ENCODE measurements at places on chromosomes 5 and 9.
A peak's percentile ranks its signal among the peaks of the same experiment; 100 is the strongest.

DNA sequence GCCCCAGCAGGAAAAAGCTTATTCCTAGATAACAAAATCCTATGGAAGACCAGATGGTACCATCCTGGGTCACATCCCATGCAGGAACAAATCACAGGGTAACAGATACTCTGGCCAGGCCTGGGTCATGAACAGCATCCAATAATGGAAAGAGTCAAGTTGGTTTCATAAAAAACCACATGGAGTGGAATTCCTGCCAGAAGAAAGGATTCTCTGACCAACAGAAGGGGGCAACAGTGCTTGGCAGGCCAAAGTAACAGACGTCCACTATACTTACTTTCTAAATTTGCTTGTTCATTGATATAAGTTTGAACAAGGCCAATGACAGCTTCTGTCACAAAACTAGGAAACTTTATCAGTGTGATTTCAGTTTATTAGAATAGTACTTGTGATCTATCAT lies 273.5 kb downstream of the ARRDC3 start:
- DNase-seq: no peak

- DNase-seq: no peak
These were observed 43.5 kb downstream of the CNTRL start for GRCh38 chr9:121118266-121118665.

GRCh38 chr9:116193636-116194035 lies 40.0 kb downstream of the PAPPA start:
- no peak for DNase-seq

DNA sequence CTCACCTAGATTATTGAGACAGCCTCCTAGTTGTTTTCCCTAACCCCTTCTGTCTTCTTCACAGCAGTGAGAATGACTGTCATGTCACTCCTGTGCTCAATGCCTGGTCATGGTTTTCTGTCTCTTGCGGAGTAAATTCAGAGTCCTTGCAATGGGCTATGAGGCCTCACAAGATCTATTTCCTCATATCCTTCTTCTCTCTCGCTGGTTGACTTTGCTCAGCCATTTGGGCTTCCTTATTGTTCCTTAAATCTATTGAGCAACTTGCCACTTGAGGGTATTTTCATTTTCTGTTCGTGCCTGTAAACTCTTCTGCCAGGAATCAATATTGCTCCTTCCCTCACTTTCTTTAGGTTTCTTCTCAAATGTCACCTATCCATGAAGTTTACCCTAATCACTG lies 9.0 kb downstream of the PPP3R2 start:
- no peak for DNase-seq

GRCh38 chr5:147734894-147735293 lies 47.6 kb downstream of the JAKMIP2 start:
- no peak for DNase-seq

GRCh38 chr9:7368410-7369292 lies 430.9 kb downstream of the DMAC1 start:
- DNase-seq: no peak

- DNase-seq: no peak
These were observed 8.5 kb upstream of the DNAJC25 start for GRCh38 chr9:111622626-111623025.

- DNase-seq: no peak
These were observed 303.1 kb downstream of the ENC1 start for GRCh38 chr5:74337254-74337983.

GRCh38 chr5:139847790-139848507 lies 52.3 kb downstream of the PSD2 start:
- peak; percentile 67 for DNase-seq

DNA sequence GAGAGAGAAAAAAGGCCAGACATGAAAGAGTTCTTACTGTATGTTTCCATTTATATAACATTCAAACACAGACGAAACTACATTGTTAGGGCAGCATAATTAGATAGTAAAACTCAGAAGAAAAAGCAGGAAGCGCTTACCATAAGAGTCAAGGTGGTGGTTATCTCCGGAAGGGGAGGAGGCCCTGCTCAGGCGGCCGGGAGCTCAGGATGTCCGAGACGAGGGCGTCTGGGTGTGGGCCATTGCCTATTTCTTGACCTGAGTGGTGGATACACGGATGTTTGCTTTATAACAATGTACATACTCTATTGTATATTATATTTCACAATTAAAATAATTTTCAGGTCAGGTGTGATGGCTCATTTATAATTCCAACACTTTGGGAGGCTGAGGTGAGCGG lies 80.9 kb upstream of the COL5A1 start:
- DNase-seq: no peak

- peak; percentile 37 for DNase-seq
These were observed 34.3 kb upstream of the RPS23 start for GRCh38 chr5:82312373-82312856.

GRCh38 chr5:154702477-154702876 lies 52.7 kb upstream of the LARP1 start:
- DNase-seq: no peak

GRCh38 chr5:60668686-60669304 lies 31.2 kb downstream of the DEPDC1B start:
- no peak for DNase-seq

GRCh38 chr9:93525476-93525875 lies 50.9 kb upstream of the PHF2 start:
- no peak for DNase-seq

DNA sequence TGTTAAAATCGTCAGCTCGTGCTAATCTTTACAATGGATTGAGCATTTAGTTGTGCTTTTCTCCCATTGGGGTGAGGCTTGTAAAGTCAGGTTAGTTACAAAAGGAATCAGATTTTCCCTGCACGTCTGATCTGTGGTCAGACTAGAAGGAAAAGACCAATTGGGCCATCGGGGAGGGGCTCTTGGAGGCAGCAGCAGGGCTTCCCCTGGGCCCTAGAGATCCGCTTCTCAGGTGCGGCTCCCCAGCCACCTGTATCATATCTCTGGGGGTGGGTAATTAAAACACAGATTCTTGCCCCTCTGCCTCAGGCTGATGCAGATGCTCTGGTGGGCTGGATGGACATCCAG lies 200.3 kb downstream of the HSPA4 start:
- DNase-seq: no peak

GRCh38 chr5:138819081-138819480 lies 56.1 kb downstream of the LRRTM2 start:
- no peak for DNase-seq

- DNase-seq: no peak
These were observed 120.5 kb downstream of the FEM1C start for GRCh38 chr5:115424030-115424429.

DNA sequence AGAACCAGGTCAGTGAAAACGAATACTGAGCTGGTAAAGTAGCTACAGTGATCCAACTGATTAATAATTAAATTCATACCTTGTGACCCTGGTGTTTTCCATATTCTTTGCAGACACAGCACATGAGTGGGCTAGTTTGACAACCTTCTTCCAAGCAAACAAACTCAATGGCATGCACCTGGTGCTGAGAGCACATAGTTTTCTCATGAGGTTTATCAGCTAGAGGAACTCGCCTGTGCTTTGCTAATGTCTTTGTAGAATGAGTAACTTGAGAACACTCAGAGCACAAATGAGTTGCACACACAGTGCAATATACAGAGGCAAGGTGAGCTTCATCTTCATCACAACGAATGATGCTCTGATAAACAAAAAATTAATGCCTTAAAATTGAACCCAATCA lies 12.6 kb downstream of the TRIM23 start:
- DNase-seq: no peak

- DNase-seq: no peak
These were observed 47.8 kb downstream of the PAM start for GRCh38 chr5:102802708-102803458.

DNA sequence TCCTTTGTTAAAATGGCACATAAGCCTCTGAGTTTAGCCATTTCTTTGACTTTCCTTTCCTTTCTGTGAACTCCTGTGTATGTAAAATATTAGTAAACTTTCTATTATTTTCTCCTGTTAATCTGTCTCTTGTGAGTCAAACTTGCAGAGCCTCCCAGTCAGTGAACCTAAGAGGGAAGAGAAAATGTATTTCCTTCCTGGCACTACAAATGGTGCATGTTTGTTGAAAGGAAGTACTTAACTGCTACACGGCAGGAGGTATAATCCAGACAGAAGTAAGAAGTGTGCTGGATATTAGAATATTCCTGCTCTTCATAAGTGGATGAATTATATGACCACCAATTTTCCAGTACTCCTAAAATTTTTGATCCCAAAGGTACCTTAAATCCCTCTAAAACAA lies 23.0 kb downstream of the CTSL start:
- no peak for DNase-seq

DNA sequence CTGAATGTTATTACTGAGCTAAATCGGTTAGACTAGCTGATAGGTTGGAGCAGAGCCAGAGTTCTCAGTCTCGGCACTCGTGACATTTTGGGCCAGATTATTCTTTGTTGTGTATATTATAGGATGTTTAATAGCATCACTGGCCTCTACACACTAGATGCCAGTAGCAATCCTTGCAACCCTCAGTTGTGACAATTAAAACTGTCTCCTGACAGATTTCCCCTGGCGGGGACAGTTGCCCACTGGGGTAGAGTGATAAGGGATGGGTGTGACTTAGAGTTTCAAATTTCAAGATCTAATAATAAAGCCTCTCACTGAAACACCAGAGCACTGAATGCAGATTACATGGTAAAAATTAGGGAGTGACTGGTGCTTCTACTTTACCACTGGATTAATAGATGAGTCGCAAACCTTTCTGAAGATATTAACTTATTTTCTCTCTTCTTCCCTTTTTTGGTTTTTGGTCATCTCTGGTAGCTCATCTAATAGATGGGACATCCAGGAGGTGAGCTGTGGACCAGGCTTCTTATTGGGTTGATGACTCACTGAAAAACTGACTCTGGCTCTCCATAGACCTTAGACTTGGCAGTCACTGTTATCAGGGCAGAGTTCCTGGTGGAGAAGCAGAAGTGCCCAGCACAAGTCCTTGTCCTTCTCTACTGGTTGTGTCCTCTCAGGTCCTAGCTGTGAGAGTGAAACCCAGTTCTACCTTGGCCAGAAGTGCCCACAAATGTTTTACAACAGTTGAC lies 150.3 kb downstream of the UNC13B start:
- DNase-seq: no peak

DNA sequence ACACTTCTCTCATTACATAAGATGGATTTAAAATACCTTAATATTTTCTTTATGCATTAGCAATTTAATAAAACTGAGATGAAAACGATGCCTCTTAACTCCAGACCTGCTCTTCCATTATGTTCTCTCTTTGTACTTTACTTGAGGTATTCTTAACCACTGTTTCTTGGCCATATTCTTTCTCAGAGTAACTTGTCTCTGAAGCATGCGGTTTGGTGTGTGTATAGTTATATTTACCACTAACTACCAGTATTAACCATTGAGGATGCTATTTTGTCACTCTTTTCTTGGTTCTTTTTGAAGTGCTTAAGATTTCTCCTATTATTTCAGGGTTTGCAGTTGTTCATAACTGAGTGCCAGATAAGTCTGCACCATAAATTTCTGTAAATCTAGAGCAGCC lies 17.9 kb downstream of the TMEM167A start:
- no peak for DNase-seq

All from stimulated activated CD4-positive, alpha-beta T cell treated with anti-CD3 and anti-CD28 coated beads, Interleukin-1b, Interleukin-23, amount 100 ng/mL, for 48 hours (primary cell).